ENCODE measurements at places on chromosomes 2 and 18.

DNA sequence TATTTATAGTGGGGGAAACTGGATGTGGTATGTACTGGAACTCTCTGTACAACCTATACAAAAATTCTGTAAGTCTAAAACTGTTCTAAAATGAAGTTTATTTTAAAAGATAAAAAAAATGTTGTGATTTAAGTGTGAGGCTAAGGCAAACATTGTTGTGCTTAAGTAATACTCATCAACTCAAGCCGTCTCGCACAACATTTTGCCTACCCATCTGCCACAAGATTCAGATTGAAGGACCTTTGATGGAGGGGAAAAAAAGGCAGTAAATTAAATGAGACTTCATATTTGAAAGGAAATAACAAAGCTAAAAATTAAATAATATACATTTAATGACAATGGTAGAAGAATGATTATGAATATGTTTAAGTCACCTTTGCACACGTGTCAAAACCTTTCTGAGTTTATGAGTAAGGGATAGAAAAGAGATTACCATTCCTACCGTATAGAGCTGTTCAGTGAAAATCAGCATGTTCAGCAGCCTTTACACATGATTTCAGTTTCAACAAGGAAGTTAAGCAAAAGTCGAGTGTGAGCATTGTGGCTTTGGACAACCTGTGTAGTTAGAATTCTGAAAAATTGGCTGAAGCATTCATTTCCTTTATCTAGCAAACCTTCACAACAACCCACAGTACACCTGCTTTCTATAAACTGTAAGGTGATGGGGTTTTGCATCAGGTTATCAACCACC is 499.3 kb downstream of the IRS1 start:
- no peak for DNase-seq

GRCh38 chr2:119469661-119470297 is 38.1 kb downstream of the TMEM37 start:
- DNase-seq = no peak

DNA sequence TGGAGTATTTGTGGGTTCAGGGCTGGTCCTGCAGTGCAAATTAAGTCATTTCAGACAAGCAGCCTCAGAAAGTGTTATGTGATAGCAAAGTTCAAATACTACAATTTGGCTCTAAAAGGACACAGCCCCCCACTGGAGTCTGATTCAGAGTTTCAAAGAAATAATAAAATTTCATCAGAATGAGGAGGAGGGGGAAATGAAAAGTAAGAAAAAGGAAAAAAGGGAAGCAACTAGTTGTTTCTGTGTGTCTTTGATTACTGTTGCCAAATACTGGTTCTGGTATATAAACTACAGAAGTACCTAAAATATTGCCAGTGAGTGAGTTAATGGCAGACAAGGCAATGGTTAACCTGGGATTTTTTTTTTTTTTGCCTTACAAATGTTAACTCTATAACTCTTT is 773.9 kb downstream of the BCL11A start:
- DNase-seq = no peak

- DNase-seq = no peak
These were observed 6.1 kb downstream of the ZFP36L2 start for GRCh38 chr2:43220229-43220751.

DNA sequence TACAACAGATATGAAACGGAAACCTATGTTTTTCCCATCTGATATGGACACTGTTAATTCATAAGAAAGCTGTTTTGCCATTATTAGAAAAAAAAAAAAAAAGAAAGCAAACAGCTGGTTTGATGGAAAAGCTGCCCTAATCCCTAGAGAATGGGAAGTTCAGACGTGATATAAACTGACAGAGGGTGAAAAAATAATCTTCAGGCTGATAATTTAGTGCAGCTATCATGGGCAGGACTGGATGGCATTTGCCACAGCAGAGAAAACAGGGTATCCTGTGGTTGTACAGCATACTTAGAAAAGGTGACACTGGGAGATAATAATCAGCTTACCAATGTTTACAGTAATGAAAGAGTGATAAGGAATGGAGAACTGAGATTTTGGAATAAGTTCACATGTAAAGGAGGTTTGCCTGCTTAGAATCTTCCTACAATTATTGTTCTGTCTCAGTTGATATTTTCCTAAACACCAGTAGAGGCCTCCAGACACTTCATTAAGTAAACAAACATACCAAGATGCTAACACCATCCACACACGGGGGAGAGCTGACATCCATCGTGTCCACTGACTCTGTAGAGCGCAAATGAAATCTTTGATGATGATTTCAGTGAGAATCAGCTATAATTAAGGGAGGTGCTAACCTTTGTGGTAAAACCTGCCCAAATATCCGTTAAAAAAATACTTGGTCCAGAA is 211.6 kb upstream of the MMADHC start:
- no peak for DNase-seq
